ENCODE measurements at places on chromosomes 4 and X.

DNA sequence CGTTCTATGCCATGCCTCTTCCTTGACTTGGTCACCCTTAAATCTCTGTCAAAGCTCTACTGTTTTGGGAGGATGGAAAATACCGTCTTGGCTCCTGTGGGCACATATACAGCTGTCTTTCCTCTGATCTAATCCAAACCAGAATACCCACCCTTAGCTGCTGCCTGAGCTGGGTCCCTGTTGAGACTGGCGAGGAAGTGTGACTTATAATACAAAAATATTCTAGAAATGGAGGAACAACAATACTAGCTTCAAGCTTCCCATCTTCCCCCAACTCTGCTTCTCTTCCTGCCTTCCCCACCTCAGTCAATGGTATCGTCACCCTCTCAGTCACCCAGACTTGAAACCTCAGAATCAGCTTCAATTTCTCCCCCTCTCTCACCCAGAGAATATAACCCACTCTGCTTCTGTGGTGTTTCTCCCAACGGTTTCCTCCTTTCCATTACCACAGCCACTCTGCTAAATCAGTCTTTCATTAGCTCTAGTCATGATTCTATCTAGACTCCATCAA is 599 bp upstream of the IL2RG start:
- DNase-seq: no peak

GRCh38 chrX:150919401-150919800 is 20.9 kb upstream of the CD99L2 start:
- DNase-seq: no peak

DNA sequence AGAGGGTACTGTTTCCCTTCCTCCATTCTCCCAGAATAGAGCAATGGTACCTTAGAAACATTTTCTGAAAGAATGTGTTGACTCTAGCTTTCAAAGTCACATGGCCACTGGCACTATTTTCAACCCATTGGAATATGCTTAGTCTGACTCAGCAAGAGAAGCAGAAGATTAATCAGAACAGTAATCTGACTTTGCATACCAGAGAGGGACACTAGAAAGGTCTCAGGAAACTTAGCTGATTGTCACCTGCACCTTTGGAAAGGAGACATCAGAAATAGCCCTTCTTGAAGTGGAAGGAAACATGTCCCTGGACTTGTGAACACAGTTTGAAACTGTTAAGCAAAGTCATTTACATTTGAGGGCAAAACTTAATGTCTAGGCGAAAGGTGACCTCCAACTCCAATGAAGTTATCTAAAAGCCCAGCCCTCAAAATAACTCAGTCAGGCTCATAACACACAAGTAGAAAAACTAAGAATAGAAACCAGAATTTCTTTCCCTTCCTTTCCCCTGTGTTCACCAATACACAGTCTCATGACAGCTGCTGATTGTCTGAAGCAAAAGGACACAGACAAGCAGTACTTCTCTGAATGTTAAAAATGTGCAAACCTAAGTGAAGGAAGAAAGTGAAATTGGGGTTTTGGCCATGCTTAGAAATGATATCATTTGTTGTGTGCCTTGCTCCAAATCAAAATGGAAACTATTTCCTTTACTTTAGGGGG is 270.8 kb downstream of the GRIA3 start:
- no peak for DNase-seq

GRCh38 chr4:179768996-179769395 is 2326.8 kb upstream of the AGA start:
- DNase-seq: no peak

DNA sequence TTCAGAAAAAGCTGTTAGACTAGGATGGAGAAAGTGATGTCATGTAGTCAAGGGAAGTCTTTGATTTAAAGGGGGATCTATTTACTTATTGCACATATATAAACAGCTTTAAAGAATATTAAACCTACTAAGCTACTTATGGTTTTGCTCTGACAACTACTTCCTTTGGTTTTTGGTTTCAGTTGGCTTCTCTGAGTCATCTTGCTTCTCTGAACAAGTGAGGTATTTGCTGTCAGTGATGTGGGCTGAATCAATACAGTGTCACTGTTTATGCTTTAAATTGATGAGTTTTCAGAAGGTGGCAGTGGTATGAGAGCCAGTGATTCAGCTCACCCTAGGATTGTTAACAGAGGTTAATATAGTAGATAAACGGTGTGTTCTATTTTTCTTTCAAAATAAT is 75.1 kb downstream of the CEP44 start:
- no peak for DNase-seq

DNA sequence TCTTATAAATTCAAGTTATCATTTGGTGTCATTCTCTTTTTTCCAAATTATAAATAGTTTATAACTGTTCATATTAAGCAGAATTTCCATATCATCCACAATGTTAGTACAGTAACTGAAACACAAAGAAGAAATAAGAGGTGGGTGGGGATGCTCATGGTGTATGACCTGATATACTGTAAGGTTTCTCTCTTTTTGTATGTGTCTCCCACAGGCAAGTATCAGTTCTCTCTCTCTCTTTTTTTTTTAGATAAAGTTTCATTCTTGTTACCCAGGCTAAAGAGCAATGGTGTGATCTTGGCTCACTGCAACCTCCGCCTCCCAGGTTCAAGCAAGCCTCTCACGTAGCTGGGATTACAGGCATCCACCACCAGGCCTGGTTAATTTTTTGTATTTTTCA is 43.7 kb upstream of the UGT2A3 start:
- DNase-seq: no peak

DNA sequence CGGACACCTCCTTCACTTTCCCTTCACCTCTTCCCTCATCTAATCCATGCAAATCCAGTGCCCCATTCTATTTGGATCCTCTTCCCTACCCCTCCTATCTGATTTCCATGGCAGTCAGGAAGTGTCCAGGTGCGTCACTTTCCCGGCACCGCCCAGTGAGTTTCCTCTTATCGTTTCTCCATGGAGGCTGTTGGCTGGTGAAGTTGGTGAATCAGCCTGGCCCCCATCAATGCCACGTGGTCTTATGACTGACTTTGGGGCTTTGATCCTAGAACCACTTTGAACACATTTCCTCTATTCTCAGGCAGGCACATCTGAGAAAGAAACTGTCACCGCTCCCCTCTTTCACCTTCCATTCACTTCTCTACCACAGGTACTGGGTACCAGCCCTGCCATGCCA is 137.8 kb downstream of the CEP135 start:
- DNase-seq: no peak

GRCh38 chr4:87838890-87839591 is 6.3 kb downstream of the MEPE start:
- DNase-seq: peak; percentile 51

DNA sequence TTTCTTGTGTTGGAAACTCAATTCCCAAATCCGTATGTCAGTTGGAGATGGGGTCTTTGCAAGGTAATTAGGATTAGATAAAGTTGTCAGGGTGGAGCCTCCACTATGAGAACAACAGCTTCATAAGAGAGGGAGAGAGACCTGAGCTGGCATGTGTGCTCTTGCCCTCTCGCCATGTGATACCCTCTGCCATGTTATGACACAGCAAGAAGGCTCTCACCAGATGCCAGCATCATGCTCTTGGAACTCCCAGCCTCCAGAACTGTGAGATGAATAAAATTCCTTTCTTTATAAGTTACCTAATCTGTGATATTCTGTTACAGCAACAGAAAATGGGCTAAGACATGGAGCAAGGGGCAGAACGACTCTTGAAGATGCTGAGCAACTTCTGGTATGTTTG is 201.9 kb upstream of the BOD1L1 start:
- DNase-seq: no peak

DNA sequence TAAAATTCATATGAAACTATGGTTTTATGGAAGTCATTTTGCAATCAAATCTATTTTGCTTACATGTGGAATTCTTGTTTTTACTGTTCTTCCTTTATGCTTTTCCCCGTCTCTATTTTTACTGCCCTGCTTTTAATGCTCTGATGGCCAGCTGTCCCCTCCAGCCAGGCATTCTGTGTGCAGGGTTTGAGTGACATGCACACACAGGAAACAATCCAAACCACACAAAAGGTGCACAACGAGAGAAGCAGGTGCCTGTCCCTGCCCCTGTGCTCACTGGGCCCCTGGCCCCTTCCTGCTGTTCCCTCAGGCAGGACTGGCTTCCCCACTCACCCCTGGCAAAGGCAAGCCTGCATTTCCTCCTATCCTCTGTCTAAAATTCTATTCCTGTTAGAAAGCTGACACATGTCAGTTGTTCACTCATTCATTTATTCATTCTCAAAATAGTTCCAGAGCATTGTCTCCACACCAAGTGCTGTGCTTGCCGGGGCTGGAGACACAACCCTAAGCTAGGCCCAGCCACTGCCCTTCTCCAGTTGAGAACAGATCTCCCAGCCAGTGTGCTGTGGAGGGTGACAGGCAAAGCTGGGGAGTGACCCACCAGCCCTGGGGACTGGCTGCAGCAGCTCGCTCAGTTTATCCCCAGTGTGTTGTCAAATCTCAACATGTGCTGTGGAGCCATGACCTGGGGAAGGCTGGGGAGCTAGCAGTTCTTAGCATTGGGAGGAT is 346.3 kb downstream of the FBXW7 start:
- no peak for DNase-seq

- no peak for DNase-seq
Measured at GRCh38 chr4:119093042-119093827, 42.4 kb upstream of the MYOZ2 start.

DNA sequence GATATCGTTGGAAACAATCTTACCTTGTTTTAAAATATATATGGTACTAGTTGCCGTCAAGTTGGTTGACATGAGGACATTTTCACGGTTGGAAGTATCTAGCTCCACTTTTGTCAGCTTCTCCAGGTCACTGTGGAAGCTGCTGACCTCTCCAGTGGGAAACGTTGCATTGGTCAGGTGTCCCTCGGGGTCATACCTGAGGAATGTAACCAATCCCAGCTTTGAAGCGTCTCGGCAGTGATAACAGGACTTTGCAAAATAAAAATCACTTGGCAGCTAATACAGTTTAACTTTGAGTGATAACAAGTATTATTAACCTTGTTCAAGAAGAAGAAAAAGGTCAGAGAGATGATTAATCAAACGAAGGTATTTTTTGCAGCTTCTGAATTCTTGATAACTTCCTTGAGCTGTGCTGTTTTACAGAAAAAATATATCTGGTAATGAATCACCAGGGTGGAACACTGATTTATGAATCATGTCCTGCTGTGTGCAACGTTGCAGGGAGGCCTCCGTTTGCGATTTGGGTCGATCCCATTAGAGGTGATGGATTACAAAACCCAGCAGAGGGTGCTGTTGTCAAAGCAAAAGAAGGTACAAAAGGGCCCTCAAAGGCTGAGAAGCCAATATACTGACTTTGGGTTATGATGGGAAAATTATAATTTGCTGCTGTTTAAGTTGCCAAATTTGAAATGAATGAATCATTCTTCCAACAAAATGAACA is 60.1 kb downstream of the SH2D1A start:
- DNase-seq: peak; percentile 68

GRCh38 chrX:150049647-150050046 is 111.4 kb upstream of the EOLA2 start:
- no peak for DNase-seq

DNA sequence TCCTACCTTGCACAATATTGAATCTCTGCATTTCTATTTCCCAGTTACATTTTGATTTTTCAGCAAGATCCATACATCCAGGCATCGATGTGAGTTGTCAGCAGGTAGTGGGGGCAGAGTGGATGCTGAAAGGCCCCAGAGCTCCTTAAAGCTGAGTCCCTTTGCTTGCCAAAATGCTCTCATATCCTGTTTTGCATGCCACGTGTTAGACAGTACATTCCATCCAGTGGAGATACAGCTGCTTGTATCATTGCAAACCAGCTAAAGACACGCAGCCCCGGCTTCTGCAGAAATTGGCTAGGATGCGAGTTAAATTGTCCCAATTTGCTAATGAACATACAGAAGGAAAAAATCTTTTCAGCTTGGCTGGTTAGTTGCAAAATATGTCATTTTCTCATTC is 179.6 kb upstream of the MXRA5 start:
- DNase-seq: no peak

GRCh38 chr4:37990731-37991245 is 30.6 kb downstream of the PTTG2 start:
- peak; percentile 18 for DNase-seq

DNA sequence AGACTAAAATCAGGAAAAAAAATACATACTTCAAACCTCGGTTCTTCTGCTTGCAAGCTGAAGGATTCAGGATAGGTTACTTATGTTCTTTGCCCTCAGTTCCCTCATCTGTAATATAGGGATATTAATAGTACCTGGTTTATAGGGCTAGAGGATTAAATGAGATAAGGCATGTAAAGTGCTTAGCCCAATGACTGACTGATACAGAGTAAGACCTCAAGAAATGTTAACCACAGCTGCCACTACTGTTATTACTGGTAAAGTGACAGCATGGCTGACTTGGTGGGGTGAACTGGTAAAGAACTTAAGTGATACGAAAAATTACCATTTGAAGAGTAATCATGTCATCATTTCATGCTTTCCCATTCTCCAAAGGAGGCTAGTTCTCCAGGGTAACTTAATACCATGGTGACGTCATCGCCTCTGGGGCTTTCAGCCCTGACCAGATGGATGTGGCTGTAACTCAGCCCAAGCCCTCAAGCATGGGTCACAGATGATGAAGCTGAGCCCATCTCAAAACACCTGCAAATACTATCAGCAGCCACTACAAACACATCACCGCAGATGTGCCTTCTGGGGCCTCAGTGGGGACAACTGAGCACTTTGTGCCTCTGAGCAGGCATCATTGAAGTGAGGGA is 44.5 kb upstream of the SCML1 start:
- no peak for DNase-seq

Data from NAMALWA (cell line).